ENCODE measurements at places on chromosomes 16 and 17.
A peak's percentile ranks its signal among the peaks of the same experiment; 100 is the strongest.

DNA sequence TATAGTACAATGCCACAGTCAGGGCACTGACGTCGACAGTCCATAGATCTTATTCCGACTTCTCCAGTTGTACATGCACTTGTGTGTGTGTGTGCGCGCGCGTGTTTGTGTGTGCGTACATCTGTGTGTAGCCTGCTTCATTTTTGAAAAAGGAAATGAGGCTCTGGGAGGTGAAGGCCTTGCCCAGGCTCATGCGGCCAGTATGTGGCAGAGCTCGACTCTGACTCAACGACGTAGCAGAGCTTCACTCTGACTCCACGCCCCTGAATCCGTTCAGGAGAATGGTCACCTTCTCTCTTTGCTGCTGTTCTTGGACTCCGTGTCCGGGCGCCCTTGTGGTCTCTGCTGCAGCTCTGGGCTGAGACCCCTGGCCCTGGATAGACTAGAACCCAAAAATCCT lies 81.6 kb upstream of the CIBAR2 start:
- DNase-seq, result peak; percentile 21

DNA sequence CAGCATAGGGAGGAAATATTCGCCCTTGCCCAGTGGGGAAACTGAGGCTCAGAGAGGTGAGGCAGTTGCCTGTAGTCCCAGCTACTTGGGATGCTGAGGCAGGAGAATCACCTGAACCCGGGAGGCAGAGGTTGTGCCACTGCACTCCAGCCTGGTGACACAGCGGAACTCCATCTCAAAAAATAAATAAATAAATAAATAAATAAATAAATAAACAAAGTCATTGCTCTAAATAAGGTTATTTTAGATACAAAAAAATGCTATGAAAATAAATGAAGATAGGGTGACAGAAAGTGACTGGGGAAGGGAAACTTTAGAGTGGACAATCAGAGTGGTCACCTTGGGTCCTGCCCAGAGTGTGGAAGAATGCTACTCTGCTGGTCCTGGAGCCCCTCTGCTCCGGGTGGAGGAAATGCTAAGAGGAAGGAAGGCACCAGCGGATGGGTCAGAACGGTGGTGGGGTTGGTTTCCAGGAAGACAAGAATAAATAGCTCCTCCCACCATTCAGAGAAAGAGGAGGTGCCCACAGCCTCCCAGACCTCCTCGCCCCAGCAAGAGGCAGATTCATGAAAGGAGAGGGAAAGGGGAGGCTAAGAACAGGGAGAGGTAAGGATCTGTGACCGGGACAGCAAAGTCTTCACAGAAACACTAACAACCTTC lies 17.6 kb downstream of the TRPV3 start:
- DNase-seq, result no peak

- DNase-seq, result no peak
Observed at GRCh38 chr16:57945740-57946138, 25.2 kb downstream of the CNGB1 start.

- DNase-seq, result no peak
Observed at GRCh38 chr17:76266244-76266938, 1.2 kb downstream of the UBALD2 start.

- no peak for DNase-seq
Observed at GRCh38 chr17:48491527-48492273, 39.1 kb downstream of the HOXB1 start.

- peak; percentile 89 for DNase-seq
Observed at GRCh38 chr17:46002311-46002972, 3.4 kb downstream of the STH start.

GRCh38 chr17:78129351-78130089 lies 965 bp upstream of the TMC6 start:
- no peak for DNase-seq

DNA sequence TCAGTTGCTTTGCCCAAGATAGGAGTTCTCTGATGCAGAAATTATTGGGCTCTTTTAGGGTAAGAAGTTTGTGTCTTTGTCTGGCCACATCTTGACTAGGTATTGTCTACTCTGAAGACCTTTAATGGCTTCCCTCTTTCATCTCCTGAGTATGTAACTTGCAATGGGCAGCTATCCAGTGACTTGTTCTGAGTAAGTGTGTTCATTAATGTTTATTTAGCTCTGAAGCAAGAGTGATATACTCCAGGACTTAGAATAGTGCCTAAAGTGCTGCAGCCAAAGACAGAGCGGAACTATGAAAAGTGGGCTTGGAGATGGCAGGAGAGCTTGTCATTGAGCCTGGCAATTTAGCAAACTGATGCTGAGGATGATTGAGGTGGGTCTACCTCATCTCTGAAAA lies 8.8 kb upstream of the TANGO6 start:
- DNase-seq, result no peak

GRCh38 chr16:9077091-9077809 lies 14.2 kb upstream of the HAPSTR1 start:
- no peak for DNase-seq

- no peak for DNase-seq
Observed at GRCh38 chr16:69598045-69598444, 32.3 kb downstream of the NFAT5 start.

DNA sequence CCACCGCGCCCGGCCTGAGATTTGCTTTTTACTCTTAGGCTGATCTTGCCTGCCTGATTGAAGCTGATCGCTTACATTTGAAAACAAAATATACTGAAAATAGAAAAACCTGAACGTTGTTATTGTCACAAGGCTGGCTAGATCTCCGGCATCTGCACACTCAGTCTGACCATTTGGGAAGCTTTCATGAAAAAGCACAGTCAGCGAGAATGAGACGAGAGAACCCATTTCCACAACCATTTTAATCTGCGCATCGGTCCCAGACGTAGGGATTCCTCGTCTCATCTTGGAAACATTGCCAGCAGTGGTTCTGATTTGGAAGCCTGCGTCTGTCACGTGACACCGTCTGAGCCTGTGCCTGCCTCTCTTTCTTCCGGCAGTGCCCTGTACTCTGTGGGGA lies 20.9 kb downstream of the SPG7 start:
- no peak for DNase-seq

- no peak for DNase-seq
Observed at GRCh38 chr16:10325783-10326543, 59.9 kb upstream of the ATF7IP2 start.

DNA sequence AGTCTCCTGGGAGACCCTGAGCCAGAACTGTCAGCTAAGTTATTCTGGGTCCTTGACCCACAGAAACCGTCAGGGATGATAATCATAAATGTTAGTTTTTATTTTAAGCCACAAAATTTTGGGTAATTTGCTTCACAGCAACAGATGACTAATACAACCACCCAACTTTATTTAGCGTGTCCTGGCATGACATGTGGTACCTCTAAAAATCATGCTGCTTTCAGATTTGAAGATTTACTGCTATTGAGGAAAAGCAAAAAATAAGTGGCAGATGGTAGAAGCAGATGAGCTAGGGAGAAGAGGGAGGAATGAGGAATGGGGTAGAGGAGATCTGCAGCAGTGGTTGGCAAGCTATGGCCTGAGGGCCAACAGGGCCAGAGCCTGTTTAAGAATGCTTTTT lies 90.4 kb downstream of the TMEM100 start:
- DNase-seq, result no peak

- DNase-seq, result no peak
Observed at GRCh38 chr17:33469911-33470310, 176.8 kb upstream of the ASIC2 start.

GRCh38 chr16:27706156-27706865 lies 156.4 kb downstream of the KATNIP start:
- DNase-seq, result peak; percentile 13

GRCh38 chr16:15865742-15866141 lies 8.9 kb upstream of the MYH11 start:
- no peak for DNase-seq

DNA sequence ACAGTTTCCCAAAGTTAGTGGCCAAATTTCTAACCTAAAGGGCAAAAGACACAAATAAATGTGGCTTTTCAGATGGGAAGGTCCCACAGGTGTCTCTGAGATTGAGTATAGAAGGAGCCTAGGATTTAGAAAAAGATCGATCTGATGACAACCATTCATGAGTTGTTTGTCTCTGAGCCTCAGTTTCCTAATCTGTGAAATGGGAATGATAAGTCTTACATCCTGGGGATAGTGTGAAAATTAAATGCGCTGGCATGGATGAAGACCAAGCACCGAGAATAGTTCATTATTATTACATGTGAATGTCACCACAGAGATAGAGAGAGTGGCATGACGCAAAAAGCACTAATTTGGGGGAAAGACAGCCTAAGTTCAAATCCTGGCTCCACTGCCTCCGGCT lies 7.2 kb downstream of the CDH5 start:
- no peak for DNase-seq

DNA sequence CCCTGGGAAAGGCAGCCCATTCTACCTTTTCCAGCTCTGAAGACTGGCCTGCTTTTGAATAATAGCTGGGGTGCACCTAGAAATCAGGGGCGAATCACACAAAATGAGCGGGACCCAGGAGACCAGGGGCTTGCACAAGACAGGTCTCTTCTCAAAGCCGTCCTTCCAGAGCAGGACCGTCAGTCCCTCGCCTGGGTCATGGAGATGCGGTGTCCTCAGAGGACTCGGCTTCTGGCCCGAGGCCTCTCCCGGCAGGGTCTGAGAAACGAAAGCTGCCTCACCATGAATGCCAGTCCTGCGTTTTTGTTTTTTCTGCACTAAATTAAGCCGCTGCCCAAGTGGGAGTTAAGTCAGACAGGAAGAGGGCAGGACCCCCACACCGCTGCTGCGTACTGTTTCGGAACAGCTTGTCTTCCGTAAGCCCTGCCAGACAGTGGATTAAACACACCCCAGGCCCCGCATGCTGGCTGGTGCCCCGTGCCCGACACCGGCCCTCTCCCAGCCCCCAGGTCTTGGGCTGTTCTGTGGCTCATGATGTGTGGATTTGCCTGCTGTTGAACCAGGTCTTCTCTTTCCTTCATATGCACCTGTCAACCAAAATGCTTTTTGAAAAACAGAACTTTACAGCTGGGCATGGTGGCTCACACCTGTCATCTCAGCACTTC lies 142.1 kb upstream of the RPH3AL start:
- DNase-seq, result peak; percentile 72

DNA sequence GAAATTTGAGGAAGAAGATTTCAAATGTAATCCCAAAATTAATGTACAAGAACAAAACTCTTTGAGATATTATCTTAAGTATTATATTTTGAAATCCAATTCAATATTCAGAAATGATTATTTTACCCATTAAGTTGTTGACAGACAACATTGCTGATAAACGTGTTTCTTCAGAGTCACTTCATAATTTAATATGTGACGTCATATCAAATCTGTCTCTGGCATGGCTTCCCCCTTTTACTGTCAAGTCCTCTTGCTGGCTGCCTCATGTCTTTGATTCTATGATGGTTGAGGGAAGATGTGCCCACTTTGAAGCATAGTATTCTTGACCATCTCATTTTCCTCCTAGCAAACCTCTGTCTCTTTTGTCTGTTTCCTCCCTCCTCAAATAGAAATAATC lies 1257.1 kb upstream of the GOT2 start:
- DNase-seq, result no peak

- no peak for DNase-seq
Observed at GRCh38 chr17:49835472-49835871, 12.4 kb downstream of the TAC4 start.

Data from posterior cingulate gyrus (tissue), 11 donors.